HFF-Myc (cell line): ENCODE measurements at places on chromosomes 2 and 18.

- no peak for DNase-seq
Measured at GRCh38 chr2:185128346-185128745, 530.0 kb downstream of the ZNF804A start.

DNA sequence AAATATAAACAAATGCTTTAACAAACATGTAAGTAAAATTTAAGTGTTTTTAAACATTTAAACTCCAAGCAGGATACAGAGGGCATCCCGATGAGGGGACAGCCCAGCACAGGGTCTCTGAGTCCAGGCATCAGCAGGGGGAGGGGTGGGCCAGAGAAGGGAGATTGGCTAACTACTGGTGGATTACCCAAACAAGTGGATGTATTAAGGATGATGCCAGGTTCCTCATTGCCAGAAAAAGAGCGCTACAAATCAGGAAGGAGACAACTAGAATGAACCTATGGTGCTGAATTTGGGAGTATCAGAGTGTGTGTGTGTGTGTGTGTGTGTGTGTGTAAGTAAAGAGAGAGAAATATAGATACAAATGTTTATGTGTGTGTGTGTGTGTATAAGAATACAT, 162.0 kb upstream of the RMP24 start:
- DNase-seq: no peak

GRCh38 chr2:190987116-190987515, 26.9 kb downstream of the STAT1 start:
- DNase-seq: no peak

DNA sequence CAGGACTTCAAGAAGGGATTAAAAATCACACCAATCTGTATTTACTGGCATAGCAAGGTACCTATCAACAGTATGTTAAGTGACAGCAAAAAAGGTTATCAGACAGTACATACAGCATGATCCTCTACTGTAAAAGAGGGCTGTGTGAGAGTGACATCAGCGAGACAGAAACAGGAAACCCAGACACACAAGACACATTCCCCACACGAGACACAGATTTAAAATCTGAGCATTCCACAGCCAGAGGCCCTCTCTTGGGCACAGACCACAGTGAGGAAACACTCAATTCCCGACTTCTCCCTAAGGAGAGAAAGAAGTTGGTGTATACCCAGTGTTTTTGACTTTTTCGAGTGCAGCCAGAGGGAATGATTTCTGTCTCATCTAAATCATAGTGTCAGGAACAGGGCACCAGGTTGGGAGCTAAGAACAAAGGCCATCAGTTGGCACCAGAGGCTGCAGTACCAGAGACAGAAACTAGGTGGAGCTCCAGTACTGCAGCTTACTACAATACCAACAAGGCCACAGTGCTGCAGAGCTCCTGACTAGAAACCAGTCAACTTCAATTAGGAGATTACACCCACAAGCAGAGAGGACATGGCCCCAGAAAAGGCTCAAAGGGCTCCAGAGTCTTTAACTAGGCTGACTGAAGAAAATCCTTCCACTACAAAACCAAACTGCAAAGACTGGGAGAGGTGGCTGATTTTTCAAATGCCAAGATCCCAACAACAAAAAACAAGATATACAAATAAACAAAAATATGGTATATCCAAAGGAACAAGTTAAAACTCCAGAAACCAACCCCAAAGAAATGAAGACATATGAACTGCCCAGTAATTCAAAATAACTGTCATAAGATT, 41.0 kb downstream of the UNC50 start:
- peak; percentile 46 for DNase-seq

DNA sequence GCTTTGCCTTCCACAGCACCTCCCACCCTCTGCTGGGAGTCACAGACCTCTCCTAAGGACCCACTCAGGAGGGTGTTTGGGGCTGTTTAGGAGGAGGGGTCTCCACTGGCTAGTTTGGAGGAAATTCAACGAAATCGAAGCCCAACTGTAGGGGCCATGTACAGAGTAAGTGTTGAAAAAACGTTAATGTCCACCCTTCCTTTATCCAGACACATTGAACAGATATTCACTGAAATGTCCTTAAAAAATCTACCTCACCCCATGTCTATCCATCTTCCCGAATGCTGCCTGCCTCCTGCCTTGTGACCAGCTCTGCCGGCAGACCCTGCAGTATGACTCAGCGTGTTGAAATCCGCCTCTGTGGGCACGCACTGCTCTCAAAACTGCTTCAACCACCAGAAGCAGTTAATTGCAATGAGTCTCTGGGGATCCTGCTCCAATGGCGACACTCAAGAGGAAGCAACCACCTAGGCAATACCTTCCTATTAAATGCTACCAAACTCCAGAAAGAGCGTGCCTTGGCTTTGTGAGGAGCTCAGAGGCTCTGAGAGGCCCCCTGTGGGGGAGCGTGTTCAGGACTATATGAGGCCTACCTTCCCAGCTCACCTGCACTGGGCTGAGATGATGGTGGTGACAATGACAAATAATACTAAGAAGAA, 61.4 kb upstream of the RTN4 start:
- no peak for DNase-seq

GRCh38 chr2:200147371-200147770, 159.1 kb upstream of the SPATS2L start:
- no peak for DNase-seq

- no peak for DNase-seq
Measured at GRCh38 chr2:232831496-232831895, 38.6 kb upstream of the SNORC start.

DNA sequence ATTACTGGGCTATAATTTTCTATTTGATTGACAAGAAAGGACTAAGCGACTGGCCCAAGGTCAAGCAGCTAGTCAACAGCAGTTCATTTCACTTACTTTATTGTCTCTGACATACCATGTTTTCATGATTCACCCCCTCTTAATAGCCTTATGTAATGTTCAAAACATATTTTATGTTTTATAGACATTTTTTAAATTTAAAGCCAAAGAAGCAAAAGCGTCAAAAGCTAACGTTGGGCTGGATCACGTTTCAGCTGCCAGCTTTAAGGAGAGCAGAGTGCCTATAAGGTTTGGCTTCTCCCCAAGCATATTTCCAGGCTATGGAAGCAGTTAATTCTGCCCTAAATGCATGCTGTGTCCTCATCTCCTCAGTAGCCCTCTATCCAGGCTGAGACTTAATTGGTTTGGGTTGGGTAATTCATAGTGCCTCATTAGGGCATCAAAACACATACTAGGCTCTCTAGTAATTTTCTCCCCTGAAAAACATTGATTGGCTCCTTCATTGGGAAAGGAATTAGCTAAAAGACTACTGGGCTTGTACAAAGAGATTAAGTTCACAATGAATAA, 94.8 kb upstream of the CREB1 start:
- no peak for DNase-seq

- DNase-seq: no peak
Measured at GRCh38 chr2:121263996-121264715, 20.8 kb downstream of the TFCP2L1 start.

- no peak for DNase-seq
Measured at GRCh38 chr2:158686210-158686691, 108.9 kb upstream of the DAPL1 start.

DNA sequence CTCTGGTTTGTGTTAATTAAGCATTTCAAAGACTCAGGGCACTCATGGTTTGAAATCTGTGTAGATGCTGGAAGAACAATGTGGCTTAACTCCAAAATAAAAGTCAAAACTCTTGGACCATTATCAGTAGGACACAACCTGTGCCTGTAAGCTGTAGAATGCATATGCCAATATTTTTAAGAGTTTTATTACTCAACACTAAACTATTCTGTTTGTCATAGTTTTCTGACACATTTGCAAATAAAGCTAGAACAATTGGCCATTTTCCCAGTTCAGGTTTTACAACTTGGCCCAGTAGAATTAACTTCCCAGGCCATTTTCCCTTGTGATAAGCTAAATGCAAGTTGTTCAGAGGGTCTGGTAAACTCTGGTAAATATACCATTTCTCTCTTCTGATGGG, 713.1 kb downstream of the CBLN2 start:
- no peak for DNase-seq

GRCh38 chr2:119713819-119714490, 35.0 kb downstream of the TMEM177 start:
- no peak for DNase-seq

DNA sequence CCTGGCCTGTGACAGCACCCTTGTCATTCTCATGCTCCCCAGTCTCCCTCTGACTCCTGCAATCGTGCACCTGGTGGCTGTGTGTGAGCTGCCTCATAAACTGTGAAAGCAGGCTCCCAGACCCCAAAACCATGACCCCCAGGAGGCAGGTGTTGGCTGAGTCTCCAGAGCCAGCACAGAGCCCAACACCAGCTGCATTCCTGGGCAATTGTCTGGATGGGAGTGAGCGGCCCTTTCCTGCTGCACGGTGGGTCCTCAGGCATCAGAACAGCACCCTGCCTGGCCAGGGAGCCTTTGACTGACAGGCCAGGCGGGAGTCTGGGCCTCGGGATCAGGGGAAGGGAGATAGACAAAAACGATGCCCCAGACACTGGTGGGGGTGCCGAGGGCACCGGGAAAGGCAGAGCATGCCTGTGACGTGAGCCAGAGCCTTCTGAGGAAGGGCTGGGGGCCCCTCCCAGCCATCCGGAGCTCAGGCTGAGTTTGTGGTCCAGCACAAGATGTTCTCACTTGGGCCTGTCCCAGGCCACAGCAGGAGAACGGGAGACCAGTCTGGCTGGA, 135.1 kb upstream of the GPC1 start:
- DNase-seq: no peak

DNA sequence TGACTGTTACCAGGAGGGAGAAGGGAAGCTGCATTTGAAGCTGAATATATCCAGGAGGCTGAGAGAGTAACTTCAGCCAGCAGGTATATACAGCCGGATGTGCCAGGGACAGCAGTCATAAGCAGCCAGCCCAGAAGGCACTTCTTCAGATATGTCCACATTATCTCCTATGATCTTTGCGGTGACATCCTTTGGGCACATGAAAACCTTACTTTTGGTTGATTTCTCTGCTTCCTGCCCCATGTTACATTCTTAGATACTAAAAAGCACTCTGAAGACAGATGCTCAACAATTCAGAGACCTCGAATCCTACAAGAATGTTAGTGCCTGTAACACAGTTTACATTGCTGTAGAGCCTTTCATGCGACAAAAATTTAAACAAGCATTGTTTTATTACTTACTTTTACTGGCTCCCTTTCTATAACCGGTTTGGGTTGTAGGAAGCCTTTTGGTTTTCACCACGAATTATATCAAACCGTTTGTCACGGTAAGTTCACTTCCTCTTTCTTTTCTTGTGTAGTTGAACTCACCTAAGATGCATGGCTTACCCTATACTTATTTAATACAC, 50.3 kb upstream of the TLK1 start:
- no peak for DNase-seq

DNA sequence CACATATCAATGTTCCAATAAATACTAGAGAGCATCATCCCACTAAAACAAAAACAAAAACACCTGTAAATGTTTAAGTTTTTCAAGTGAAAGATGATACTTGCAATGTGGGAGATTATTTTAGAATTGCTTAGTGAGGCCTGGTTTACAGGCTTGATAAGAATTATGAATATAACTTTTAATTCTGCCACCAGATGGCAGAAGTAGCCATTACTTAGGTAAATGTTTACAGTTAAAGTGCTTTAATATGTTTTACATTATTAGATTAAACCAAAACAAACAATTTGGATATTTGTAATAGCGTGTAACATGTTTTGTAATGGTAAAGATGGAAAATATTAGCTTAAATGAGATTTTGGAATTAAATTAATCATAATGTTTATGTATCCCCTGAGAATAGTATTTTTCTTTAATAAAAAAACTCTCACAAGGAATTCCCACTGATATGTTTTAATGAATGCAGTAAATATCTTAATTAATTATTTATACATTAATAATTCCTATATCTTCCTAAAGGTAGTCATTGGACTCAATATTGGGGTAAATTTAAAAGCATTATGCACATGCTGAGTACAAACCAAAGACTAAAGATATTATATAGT, 522.0 kb downstream of the SPAG16 start:
- no peak for DNase-seq

DNA sequence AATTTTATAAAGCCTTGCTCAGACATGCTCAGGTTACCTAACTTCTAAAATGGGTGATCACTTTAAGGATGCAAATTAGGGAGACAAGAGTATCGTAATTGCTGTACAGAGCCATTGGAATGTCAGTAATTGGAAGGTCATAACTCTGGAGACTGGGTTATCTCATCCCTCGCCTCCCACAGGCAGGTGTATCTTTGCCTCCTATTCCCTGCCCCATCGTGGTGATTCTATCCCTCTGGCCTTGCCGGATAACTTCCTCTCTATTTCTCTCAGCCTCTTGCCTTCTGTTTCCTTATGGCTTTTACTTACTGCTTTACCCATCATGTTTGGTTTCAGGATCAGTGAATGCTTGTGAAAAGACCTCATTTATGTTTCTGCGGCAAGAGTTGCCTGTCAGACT, 2.5 kb downstream of the PDK1 start:
- no peak for DNase-seq

GRCh38 chr2:9937968-9938367, 13.5 kb upstream of the GRHL1 start:
- no peak for DNase-seq

DNA sequence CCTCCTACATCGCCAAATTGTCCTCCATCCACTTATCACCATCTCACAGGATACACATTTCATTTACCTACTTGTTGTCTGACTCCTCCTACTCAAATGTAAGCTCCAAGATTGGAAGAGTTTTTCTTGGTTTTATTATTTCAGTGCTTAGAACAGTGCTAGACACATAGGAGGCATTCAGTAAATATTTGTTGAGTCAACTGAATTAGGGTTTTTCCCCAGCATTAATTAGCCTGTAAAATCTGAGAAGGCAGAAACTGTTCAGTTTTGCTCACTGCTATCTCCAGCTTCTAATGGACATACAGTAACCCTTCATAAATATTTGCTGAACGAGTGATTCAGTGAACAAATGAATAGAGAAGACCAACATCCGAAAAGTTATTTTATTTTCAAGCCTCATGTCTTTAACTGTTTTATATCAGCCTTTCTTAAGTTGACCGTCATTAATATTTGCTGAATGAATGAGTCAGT, 800 bp downstream of the TTC21B start:
- DNase-seq: no peak

DNA sequence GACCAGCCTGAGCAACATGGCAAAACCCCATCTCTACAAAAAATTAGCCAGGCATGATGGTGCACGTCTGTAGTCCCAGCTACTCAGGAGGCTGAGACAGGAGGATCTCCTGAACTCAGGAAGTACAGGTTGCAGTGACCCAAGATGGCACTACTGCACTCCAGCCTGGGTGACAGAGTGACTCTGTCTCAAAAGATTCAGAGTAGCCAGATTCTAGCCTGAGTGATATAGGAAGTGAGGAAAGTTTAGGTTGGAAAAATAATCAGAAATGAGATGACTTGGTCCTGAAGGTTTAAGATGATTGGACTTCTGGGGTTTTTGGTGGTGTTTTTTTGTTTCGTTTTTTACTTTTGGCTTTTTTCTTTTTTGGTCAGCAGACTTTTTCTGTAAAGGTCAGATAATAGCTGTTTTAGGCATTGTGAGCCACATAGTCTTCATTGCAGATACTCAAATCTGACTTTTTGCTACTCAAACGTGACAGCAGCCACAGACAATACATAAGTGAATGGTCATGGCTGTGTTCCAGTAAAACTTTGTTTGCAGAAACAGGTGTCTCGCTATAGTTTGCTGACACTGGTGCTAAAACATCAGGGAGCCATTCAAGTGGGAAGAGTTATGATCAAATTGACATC, 104.1 kb upstream of the UBXN4 start:
- no peak for DNase-seq
